Heart left ventricle (tissue), 16 donors: ENCODE measurements at places on chromosomes 1 and 21. TPM values are rescaled to one million over a fixed set of nuclear protein-coding genes. Genes with fewer than 3 reads are reported as not detected.

Gene ENSA
- total RNA-seq, result 149 TPM

Gene EXO1
- total RNA-seq, result 0.81 TPM

Gene PAPPA2
- total RNA-seq, result 0.72 TPM

Gene DNAJC6
- 8.1 TPM for total RNA-seq

Gene MPC2
- total RNA-seq, result 137 TPM

Gene DIO1
- not detected for total RNA-seq

Gene IGSF9
- total RNA-seq, result not detected

Gene SH2D2A
- 2.0 TPM for total RNA-seq

Gene RNF207
- 126 TPM for total RNA-seq

Gene PRKACB
- 48.9 TPM for total RNA-seq
